ENCODE measurements at places on chromosomes 3 and 15.

DNA sequence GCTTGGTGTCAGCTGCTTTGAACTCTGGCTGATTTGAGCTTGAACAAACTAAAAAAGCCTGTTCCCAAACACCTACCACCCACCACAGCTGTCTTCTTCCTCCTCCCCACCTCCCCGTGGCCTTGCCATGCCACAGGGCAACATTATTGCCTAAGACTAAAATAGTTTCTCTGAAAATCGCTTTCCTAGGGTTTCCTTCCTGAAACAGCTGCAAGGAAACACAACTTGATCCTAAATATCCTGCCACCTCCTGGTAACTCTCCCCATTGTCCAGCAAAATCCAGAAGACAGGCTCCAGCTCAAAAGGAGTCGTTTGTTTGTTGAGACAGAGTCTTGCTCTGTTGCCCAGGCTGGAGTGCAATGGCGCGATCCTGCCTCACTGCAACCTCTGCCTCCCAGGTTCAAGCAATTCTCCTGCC is 193.9 kb upstream of the TPM1 start:
- no peak for DNase-seq

GRCh38 chr3:35744419-35744818 is 105.1 kb downstream of the ARPP21 start:
- no peak for DNase-seq

GRCh38 chr15:62758952-62759349 is 283.6 kb upstream of the TPM1 start:
- DNase-seq, result no peak

GRCh38 chr3:56976651-56977560 is 83.6 kb upstream of the SPATA12 start:
- DNase-seq, result no peak

DNA sequence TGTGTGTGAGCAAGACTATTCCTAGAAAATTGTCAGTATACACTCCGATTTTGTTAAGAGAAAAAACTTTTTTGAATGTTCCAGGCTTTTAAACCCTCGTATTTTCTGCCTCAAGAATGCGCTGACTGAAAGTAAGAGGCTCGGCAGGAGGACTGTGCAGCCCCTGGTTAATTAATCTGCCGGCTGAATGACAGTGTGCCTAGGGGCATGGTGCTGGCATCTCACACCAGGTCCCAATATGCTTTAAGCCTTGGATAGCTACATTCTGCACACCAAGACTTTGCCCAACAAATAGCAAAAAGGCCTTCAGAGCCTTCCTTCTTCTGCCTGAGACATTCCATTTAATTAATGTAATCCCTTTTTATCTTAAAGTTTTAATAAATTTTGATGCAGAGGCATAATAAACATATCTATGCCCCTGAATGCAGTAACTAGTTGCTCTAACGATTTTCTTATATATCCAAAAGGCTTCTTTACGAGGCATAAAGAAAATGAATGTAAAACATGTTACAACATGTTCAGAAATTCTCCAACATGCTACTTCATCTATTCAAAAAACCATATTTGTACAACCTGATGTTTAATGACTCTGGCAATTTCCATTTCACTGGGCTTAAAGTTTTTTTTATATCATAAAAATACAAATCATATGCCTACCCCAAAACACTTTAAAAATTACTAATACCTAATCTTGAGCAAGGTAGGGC is 37.9 kb downstream of the DPH6 start:
- DNase-seq, result no peak

DNA sequence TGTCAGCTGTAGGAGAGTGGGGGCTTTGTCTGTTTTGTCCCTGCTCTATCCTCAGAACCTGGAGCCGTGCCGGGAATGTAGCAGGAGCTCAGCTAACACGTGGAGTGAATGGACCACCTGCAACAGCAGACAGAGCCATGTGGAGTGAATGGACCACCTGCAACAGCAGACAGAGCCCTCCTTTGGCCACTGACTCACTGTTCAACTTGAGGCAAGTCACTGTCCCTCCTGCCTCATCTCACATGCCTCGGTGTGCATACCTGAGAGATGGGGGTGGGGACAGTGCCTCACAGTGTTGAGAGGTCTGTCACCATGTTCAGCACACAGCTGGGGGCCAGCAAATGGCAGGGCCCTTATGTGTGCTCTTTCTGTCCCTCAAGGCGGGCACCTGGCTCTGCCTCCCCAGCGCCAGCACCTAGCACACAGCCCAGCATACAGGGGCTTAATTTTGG is 27.9 kb downstream of the FEM1B start:
- no peak for DNase-seq

DNA sequence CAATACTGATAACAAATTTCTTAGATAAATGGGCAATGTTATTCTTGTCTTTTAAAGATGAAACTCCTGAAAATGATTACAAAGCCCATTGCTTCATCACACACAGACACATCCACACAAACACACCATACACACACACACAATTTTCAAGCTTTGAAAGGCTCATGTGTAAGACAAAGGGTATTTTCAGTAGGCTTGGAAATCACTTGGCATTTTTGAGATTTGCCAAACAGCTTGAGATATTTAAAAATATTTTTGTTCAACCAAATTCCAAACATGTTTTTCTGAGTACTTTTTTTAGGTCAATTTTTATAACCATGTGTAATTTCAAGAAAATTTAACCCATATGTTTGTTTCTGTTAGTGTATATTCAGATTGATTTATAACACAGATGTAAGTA is 283.7 kb downstream of the ROBO2 start:
- DNase-seq, result no peak

- DNase-seq, result no peak
These were observed 161.7 kb downstream of the POLR2M start for GRCh38 chr15:57867970-57868798.

DNA sequence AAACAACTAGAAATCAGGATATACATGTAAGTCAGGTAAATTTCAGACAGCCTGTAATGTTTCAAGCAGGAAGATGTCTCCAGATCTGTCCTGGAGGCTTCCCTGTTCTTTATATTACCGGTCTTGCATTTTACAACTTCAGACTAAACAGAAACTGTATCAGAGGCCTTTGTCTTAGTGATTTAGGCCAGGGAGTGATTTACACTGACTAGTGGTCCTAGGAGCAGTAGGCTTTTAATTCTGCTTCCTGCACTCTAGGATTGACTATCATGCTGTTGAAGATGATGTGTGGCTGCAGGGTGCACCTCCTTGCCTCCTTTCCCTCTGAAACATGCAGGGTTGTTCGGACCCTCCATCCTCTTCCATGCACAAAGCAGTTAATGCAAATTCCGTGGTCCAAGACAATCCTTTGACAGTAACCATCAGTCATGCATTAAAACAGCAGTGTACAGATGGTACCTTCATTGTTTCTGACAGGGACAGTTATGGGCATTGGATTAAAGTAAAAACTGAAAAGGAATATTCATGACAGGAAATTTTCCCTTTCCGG is 27.6 kb downstream of the CHRNA7 start:
- DNase-seq, result no peak

- no peak for DNase-seq
These were observed 22.8 kb downstream of the IL17RD start for GRCh38 chr3:57142411-57142723.

GRCh38 chr15:58724466-58724865 is 25.0 kb downstream of the ADAM10 start:
- DNase-seq, result no peak

DNA sequence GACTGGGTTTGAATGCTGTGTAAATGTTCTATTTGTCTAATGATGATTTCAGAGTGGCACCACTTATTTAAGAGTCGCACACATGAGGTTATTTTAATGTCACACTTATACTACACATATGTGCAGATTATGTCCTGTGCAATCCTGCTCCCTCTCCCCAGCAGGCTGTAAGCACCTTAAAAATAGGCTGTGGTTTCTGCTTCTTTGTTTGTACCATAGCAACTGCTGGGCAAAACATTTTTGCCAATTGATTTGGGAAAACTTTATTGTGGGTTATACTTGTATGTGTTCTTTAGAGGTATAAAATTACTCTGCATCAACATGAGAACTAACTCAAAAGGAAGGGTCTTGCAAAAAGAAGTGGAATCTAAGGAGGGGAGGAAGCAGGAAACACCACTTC is 318.5 kb downstream of the NTRK3 start:
- no peak for DNase-seq

- DNase-seq, result no peak
These were observed 77.5 kb downstream of the LPP start for GRCh38 chr3:188231456-188231855.

DNA sequence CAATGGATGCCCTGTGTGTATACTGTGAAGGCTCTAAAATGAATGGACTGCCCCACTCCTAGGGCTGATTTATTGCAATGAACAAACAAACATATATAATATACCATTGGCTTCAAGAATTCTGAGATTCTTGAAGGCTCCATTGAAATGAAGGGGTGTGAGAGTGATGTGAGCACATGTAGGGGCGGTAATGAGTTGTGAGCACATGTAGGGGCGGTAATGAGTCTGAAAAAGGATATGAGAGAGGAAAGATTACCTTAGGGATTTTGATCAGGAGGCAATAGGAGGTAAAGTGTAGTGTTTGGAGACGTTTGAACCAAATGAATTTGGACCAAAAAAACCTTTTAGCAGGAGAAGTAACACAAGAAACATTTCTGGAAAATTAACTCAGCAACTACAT is 3.7 kb downstream of the FAM162A start:
- no peak for DNase-seq

GRCh38 chr3:155244216-155244615 is 49.3 kb downstream of the STRIT1 start:
- no peak for DNase-seq

DNA sequence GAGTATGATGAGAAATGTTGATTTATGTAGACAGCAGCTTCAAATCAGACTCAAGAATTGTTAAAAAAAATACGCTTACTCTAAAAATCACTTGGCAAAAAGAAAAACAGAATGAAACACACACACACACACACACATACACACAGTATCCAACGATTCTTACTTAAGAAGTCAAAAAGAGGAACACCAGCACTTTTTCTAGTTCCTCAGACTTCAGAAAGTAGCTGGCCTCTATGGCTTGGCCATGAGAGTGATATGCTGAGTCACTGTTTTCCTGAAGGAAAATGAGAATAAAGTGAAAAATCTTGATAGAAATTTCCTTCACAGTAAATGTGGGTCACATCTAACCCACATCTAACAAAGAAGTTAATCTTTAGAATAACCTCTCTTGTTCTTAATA is 22.1 kb downstream of the CNTN3 start:
- DNase-seq, result no peak

GRCh38 chr3:63753567-63753966 is 65.5 kb upstream of the C3orf49 start:
- DNase-seq, result no peak

DNA sequence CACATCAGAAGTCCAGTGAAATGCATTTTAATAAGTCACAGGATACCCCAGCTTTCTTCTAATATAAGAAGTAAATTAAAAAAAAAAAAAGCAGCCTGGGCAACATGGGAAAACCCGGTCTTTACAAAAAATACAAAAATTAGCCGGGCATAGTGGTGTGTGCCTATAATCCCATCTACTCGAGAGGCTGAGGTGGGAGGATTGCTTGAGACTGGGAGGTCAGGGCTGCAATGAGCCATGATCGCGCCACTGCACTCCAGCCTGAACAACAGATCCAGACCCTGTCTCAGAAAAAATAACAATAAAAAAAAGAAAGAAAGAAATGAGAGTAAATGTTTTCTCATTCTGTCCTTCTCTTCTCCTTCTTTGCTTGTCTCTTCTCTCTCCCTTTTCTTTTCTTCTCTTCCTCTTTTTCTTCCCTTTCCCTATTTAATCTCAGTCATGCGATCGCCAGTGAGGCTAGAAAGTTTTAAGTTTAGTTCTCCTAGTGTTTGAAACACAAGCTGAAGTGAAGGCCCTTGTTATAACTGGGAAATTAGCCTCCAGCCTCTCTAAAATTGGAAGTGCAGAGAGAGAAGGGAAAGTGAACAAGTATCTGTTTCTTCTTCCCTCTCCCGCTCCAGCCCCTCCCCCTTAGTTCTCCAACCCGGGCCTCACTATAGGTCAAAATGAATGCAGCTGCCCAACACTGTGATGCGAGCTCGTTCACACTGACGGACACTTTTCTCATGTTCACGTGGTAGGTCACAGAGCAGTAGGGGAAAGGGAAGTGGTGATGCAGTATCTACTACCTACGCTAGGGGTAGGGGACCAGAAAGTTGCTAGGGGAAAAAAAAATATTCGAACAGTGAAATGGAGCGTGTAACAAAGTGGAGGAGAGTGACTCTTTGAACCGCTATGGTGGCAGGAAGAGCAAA is 23.5 kb upstream of the TSC22D2 start:
- no peak for DNase-seq

DNA sequence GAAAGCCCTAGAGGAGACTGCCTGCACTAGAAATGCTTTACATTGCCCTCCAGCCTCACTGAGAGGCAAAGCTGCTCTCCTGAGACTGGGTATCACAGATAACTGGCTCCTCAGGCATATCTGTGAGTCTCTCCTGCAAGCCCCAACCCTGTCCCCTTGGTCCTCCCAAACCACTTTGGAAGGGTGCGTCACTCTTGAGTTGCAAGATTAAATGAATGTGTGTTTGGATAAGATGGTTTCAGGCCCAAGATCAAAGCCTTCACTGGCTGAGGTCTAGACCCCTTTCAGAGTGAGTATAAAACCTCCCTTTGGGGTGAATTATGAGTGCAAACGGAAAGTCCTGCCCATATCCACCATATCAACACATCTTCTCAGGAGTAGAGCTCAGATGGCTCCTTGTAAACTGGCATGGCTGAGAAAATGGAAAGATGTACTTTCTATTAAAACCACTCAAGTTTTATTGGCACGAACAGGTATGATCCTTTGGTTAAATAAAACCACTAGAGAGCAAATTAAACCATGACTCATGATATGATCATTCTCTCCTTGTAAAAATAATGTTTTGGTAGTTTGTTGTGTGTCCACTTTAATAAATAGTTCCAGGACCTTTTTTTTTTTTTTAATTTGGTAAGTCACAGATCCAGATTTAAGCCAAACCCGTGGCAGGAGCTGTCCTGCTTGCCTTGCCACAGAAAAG is 164.0 kb downstream of the CHST2 start:
- DNase-seq, result no peak

- no peak for DNase-seq
These were observed 19.2 kb downstream of the RARRES1 start for GRCh38 chr3:158713094-158713499.

DNA sequence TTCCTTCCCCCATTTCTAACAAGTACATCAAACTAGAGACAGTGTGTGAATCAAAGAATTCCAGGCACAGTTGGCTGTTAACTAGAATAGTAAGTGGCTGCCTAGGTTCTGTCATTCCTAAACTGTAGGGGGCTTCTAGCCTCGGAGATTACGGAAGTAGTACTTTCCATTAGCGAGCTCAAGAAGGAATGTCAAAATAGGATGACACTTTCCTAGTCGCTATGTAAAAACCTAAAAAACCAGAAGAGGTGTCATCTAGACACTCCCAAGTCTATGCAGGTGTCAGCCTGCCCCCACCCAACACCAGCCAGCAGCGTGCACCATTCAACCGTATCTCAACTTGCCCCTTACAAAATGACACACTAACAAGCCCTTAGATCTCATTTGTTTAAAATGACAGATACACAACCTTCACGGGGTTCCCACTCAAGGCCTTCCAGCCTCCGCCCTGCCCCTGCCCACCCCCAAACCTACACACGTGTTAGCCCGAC is 874 bp downstream of the INO80 start:
- DNase-seq, result no peak

Measured in activated T-helper 1 cell treated with anti-CD3 and anti-CD28 coated beads, Interleukin-2, amount 50 U/mL, for 16 hours (primary cell).